ENCODE measurements at places on chromosomes 4 and X.

GRCh38 chr4:104395168-104395614 lies 99.5 kb downstream of the CXXC4 start:
- DNase-seq = no peak

GRCh38 chr4:23373261-23373660 lies 516.6 kb downstream of the PPARGC1A start:
- no peak for DNase-seq

DNA sequence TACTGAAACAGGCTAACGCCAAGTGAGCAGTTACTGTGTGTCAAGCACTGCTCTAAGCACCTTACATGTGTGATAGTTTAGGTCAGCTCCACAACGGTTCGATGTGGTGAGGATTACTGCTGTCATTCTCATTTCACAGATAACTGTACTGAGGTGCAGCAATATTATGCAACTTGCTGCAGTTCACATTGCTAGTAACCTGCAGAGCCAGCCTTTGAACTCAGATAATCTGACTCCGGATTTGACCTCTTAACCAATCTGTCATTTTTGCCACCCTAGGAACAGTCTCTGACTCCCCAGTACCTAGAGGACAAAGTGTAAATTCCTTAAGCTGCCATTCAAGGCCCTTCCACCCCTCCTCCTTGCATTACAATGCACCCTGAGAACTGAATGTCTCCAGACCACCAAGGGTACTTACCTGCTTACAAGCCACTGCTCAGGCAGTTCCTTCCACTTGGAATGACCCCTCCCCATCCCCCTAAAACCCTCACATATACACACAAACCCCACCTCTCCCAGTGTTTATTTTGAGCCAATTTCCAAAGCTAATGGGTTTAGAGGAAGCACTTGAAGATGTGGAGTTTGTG lies 24.9 kb downstream of the EFNB1 start:
- DNase-seq = no peak

- no peak for DNase-seq
Observed at GRCh38 chr4:128384765-128385598, 97.4 kb upstream of the PGRMC2 start.

DNA sequence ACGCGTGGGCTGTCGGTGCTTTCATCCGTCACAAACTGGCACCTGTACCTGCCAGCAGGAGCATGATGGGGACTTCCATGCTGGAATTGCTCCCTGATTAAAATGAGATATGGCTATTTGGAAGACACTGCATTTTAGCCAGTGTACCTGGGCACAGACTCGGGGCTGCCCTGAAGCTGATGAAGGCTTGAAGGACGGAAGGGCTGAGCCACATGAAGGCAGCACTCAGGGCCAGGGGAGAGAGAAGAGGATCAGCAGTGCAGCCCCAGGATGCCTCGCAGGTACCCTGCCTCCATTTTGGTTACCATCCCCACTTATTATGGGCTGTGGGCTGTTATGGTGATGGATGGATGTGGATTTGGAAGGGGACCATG lies 79.0 kb downstream of the CRMP1 start:
- no peak for DNase-seq

DNA sequence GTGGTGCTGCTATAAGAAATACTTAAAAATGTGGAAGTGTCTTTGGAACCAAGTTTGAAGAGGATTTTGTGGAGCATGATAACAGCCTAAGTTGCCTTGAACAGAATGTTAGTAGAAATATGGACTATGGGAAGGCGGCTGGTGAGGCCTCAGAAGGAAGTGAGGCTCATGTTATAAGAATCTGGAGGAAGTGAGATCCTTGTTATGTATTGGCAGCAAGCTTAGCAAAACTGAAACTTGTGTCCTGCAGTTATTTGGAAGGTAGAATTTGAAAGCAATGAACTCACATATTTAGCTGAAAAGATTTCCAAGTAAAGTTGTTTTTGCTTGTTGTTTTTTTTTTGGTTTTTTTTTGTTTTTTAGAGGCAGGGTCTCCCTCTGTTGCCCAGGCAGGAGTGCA lies 13.6 kb upstream of the MED14 start:
- no peak for DNase-seq

DNA sequence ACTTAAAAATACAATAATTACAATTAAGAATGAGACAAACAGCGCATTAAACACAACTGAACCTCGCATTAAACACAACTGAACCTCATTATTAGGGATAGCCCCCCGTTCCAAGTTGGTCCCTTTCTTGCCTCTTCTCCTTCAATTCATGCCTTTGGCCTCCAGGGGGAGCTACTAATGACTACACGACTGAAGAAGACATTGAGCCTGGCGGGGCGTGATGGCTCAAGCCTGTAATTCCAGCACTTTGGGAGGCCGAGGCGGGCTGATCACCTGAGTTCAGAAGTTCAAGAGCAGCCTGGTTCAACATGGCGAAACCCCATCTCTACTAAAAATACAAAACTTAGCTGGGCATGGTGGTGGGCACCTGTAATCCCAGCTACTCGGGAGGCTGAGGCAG lies 56.4 kb upstream of the NWD2 start:
- no peak for DNase-seq

DNA sequence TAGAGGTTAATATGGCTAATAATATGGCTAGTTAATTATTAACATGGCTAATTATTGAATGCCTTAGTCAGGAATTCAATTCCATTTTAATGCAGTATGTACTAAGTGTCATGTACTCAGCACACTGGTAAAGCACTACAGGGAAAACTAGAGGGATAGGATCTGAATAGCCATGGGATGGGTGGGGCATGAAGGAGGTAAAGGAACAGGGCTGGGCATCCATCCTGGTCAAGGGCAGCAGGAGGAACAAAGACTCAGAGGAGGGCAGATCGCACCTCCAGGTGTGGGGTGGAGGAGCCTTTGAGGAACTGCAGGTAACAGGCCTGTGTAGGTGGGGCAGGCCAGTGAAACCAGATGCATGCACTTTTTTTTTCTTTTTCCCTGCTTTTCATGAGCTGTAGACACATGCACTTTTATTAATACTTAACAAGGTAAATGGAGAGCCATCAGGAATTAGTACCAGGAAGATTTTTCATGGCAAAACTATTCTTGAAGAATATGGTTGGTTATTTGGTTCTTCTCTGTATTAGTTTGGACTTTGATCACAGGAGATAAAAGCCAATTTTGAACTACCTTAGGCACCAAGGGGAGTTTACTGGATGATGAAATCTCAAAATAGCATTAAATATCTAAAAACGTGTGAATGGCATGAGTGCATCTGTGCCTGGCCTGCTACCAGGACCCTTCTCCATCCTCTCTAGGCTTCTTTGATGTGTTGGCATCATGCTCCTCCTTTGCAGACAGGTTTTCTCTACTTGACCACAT lies 88.3 kb downstream of the CC2D2A start:
- DNase-seq = no peak

- DNase-seq = no peak
Observed at GRCh38 chr4:170697045-170697444, 607.3 kb upstream of the AADAT start.

- DNase-seq = no peak
Observed at GRCh38 chr4:113784497-113785250, 23.1 kb upstream of the CAMK2D start.

- DNase-seq = peak; percentile 64
Observed at GRCh38 chr4:2288051-2288541, 26.2 kb upstream of the MXD4 start.

DNA sequence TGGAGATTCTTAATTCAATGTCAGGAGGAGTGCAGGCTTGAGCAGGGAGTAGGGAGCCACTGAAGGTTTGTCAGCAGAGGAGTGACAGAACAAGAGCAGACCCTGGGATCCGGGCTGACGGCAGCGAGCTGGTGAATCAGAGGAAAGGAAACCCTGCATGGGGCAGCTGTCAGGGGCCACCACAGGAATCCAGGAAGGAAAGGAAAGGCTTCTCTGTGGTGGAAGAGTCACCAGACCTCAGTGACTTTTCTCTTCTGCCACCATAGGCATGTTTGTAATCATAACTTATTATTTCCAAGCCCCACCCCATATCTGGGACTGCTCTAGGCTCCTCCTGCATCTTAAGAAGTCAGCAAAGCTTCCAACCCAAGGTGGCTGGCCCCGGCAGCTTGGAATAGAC lies 150.9 kb downstream of the BCOR start:
- no peak for DNase-seq

DNA sequence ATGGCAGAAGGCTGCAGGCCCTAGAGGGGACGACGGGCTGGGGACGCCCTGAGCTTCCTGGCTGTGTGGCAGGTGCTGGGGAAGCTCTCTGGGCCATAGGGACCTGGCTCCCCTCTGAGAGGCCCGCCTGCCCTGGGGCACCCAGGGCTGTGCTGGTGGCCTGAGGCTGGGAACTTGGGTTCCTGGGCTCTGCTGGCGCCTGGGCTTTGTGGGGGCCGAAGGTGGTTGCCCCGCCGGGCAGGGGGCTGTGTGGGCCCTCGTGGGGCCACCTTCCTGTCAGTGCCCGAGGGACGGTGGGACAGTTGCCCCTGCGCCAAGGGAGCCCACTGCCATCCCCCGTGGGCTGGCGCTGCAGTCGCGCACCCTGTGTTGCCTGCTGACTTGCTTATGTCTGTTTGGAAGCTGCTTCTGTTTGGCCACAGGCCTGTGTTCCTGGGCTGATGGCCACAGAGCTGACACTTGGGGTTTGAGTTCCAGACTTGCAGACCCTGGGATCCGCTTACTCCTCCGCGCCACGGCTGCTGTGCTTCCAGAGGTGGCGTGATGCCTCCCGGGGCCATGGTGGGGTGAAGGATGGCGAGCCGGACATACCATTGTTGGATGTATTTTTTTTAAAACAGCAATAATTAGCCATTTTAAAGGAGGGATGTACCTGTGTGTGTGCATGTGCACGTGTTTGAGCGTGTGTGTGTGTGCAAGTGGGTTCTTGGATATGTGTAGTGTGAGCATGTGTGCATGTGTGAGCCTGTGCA lies 8.5 kb downstream of the NAT8L start:
- no peak for DNase-seq

DNA sequence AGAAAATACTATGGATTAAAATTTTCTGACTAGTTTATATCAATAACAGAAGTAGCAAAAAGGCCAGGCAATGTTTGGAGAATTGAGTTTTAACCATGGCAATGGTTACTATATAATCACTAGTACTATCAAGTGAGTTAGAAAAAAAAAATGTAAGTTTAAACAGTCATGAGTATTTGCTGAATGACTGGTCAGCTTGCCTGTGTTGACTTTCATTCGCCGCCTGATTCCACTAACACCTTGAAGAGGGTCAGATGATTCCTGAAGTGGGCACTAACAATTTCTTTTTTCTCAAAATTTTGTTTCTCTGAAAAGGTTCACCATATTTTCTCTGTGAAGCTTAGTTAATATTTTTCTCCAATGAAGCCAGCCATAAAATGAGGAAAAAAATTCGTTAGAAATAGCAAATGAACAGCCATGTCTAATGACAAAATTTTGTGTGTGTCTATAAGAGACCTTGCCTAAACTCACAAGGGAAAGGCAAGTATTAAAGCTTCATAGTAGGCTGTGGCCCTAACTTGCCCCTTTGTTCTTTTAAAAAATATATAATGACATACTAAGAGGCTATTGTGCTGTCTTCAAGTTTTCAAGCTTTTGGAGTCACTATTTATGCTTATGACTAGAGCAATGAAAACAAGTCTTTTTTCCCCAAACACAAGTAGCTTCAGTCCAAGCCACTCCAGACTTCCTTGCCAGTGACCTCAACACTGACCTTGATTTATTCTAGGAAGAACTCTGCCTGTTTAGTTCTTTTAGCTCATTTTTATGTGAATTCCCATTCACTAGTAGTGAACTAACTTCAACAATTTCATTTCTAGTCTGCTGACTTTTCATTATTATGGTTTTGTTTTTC lies 18.4 kb upstream of the FHDC1 start:
- no peak for DNase-seq

DNA sequence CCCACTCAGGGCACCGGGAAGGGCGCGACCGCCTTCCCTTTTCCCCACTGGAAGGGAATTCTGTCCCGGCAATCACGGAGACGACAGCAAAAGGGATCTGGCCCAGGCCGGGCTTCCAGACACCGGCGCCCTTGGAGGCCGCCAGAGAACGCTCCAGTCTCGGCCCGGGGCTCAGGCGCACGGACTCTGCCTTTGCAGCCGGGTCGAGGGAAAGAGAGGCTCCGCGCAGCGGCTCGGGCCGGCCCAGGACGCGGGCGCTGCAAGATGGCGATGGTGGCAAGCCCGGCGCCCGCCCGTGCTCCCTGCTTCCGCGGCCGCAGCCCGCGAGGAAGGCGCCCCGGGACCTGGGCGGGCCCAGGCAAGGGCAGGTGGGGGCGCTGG lies 1.1 kb downstream of the CTBP1 start:
- no peak for DNase-seq

GRCh38 chr4:163613383-163613782 lies 118.9 kb downstream of the TMA16 start:
- DNase-seq = no peak

GRCh38 chrX:100264200-100264599 lies 145.9 kb downstream of the PCDH19 start:
- no peak for DNase-seq

DNA sequence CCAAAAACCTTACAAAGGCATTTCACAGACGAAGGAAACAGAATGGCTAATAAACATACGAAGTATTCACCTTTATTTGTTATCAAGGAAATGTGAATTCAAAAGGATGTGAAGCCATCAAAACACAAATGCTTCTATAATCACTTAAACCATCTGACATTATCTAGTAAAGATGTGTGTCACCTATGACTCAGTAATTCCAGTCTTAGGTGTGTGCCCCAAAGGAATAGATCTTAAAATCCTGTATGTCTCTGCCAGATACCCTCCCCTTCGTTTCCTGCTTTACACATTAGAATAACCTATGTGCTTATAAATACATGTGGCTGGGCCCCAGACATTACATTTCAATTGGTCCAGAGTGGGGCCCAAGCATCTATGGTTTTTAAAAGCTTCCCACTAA lies 41.8 kb upstream of the CEP135 start:
- no peak for DNase-seq

- DNase-seq = no peak
Observed at GRCh38 chrX:155995321-155995875, 2.1 kb upstream of the IL9R start.

- no peak for DNase-seq
Observed at GRCh38 chrX:150648296-150648940, 44.8 kb upstream of the MTMR1 start.

- no peak for DNase-seq
Observed at GRCh38 chr4:38040619-38041018, 80.4 kb downstream of the PTTG2 start.

DNA sequence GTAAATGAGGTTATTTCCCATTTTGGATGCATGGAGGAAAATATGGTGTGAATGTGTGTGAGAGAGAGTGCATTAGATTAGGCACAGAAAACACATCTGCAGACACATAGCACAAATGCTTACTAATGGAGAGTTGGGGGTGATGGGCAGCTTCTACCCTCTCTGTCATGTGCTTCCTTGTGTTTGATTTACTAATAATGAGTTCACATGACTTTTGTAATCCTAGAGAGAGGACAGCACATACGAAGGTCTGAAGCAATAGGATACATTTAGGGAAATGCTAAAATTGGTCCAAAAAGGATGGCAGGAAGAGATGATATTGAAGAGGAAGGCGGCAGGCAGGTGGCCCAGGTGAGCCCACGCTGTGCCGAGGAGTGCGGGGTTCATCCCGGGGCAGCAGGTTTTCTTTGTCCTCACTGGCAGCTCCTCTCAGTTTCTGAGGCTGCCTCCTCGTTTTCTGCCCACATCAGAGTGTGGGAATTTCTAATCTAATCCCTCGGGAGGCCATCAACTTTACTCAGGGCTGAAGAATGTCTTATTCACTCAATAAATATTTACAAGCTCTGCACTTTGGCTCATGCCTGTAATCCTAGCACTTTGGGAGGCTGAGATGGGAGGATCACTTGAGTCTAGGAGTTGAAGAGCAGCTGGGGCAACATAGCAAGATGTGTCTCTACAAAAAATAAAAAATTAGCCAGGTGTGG lies 15.9 kb upstream of the MAP9 start:
- DNase-seq = no peak

- DNase-seq = no peak
Observed at GRCh38 chrX:13165266-13166189, 121.1 kb upstream of the FAM9C start.

All from type B pancreatic cell (in vitro differentiated cells).